NCI-H2029 treated with DMSO at 0.1 percent for 48 hours (cell line): ENCODE measurements at places on chromosomes 12 and 14.

GRCh38 chr12:57149245-57149900, 2.0 kb upstream of the LRP1-AS start:
- peak; percentile 51 for DNase-seq

DNA sequence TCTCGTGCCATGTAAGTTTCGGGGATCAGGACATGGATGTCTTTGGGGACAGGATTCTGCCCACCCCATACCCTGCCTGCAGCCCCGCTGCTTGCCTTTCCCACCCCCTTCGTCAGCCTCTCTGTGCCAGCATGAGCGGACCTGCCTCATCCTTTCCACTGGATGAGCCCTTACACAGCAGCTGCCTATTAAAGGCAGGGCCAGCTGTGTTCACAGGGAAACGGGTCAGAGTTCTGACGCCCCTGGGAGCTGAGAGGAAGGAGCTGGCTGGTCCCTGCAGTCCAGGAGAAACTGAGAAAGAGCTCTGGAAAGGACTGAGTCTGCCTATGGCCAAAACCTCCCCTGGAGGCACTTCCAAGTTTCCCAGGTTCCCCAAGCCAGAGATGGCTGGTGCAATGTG, 83.5 kb upstream of the NCOR2 start:
- DNase-seq, result no peak

- DNase-seq, result peak; percentile 90
Measured at GRCh38 chr14:33933386-33933933, 17.4 kb downstream of the EGLN3 start.

DNA sequence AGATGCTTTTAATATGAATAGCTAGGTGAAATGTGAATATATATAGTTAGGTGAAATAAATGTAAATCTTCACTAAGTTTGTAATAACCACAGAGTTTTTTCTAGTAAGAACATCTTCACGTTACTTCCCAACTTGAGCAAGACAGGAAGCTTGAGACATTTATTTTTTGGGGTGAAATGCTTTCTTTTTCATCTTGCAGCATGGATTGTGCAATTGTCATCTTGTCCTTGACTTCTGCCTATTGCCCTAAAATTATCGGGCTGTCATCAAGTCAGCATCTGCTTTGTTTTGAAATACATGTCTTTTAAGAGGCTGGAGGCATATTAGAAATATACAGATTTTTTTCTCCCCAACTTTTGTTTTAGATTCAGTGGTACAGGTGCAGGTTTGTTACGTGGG, 433.9 kb downstream of the PCNX1 start:
- DNase-seq, result no peak

DNA sequence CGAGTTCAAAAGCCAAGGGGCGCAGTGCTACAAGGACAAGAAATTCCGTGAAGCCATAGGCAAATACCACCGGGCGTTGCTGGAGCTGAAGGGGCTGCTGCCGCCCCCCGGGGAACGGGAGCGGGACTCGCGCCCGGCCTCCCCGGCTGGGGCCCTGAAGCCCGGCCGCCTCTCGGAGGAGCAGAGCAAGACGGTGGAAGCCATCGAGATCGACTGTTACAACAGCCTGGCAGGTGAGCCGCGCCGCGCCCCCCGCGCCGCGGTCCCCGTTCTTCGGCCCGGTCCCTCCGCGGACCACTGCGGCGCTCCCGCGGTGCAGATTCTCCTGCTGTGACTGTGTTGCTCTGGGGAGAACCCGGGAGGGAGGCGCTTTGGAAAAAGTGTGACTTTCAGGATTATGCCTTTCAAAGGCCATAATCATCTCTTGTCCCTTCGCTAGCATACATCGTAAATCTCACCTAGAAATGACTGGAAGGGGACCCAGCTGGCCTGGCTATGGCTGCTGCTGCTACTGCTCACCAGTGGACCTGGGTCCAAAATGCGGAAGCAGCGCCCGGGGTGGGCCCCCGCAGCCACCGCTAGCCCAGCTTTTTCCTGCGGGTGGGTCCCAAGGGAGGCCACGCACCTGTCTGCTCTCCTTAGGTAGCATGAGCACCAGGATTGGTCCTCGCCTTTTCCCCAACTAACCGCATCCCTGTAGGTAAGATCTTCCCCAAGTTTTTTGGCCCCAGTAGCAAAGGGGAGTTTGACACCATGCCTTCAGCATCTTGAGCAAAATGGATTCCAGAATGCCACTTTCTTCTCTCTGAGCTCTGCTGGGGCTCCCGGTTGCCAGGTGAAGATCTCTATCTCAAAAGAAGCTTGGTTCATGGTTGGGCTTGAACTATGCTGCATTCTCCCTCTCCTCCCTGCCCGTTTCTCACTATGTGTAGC, 853 bp downstream of the TTC9 start:
- DNase-seq, result peak; percentile 3

GRCh38 chr14:94328196-94328595, 5.1 kb upstream of the SERPINA6 start:
- DNase-seq, result no peak

DNA sequence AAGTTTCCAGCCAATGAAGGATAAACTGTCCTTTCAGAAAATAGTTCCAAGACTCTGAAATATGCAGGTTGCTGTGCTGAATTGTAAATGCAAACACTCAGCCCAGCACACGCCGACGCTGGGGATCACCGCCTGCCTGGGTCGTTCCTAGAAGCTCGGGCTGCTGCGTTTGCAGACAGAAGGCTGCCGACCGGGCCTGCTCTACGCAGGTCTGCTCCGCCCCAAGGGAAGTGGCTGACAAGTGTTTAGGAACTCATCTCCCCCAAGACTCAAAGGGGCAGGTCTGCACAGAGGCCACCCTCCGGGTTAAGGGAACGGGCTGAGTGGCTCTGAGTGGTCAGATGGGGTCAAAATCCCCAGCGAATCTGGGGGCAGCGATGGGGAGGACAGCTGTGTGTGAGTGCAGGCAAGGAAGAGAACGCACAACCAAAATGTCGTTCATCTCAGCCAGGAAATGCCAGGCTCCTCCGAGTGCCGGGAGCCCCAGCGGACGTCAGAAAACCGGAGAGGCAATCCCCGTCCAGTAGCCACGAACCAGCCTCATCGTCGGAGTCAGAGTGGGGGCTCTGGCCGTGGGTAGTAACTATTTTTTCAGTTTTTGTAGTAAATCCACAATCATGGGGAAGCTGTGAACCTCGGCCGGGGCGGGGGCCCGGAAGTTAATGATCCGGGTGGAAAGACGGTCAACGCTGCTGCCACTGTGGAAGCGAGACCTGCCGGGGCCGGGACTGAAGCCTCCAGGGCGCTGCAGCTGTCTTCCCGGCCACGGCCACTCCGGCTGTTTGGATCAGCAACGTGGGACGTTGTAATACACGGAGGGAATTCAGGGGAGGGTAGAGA, 6.0 kb downstream of the GALNT9 start:
- no peak for DNase-seq

DNA sequence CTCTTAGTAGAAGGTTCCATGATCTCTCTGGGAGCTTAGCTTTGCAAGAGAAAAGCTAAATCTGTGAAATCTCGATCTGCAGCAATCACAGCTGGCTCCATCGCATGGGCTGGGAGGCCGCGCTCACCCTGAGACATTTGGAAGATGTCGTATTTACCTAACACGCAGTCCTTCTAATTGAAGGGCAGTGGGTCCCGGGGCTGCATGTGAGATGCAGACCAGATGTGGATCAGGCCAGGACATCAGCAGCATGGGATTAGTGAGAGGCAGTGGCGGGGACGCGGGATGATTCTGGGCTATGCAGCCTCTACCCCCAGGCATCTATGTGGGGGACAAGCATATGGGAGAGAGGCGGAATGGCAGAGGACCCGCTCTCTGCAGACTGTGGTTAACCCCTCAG, 312.4 kb upstream of the RTL1 start:
- DNase-seq, result no peak

DNA sequence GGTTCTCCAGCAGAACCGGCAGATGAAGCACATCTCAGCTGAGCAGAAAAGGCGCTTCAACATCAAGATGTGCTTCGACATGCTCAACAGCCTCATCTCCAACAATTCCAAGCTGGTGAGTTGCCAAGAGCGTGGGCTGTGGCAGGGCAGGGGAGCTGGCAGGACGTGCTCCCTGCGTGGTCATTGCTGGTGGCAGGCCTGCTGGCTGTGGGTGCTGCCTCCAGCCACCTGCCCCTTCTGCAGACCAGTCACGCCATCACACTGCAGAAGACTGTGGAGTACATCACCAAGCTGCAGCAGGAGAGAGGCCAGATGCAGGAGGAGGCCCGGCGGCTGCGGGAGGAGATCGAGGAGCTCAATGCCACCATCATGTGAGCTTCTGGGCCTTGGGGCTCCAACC, 35.8 kb downstream of the IL31 start:
- no peak for DNase-seq

- no peak for DNase-seq
Measured at GRCh38 chr12:59484575-59484974, 111.3 kb upstream of the SLC16A7 start.

- no peak for DNase-seq
Measured at GRCh38 chr12:88339966-88340365, 197.9 kb downstream of the TMTC3 start.
